ENCODE measurements at places on chromosomes 12 and 14. TPM values are rescaled to one million over a fixed set of nuclear protein-coding genes. Genes with fewer than 3 reads are reported as not detected.
A peak's percentile ranks its signal among the peaks of the same experiment; 100 is the strongest.

Gene CLEC9A
- total RNA-seq, result not detected

Gene TDRD9
- 0.46 TPM for total RNA-seq

DNA sequence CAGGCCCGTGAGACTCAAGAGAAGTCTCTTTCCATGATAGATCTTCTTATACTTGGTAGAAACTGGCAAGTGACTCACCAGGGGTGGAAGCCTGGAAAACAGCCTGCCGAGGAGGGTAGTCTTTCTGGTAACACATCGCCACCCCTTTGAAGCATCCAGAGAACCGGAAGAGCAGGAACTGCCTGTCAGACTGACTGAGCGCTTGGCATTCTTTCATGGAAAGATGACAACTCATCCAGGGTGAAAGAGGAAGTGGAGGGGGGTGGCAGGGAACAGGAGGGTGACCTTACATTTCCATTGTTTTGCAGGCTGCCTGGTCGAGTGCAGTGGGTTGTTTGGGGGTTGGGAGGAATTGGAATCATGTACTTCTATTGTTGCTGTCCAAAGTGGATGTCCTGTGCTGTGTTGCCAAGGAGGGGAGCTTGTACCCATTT is 34.5 kb downstream of the PRKCH start:
- DNase-seq, result no peak

DNA sequence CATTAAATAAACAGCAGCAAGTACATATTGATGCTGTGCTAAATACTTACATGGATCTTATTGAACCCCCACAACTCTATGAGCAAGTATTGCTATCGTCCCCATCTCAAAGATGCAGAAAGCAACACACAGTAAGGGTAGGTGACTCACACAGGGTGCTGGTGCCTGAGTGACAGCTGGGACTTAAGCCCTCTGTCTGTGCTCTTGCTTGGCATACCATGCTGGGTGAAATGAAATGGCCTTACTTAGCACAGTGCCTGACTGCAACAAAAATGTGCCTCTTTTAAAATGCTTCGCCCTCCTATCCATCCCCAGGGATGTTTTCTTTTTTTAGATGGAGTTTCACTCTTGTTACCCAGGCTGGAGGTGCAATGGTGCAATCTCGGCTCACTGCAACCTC is 788 bp downstream of the TEX52 start:
- DNase-seq, result no peak

DNA sequence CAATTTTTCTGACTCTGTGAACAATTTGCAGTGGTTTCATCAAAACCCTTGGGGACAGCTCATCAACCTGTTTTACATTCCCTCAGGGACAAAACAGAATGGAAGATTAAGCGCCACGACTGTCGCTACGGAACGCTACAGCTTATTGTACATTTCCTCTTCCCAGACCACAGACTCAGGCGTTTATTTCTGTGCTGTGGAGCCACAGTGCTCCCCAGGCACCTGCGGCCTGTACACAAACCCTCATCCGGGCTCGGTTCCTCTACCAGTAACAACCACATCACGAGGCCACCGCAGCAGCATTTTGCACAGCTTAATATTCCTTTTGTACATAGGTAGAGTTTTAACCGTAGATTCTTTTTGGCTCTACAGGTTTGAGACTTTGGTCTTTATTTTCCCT is 397.4 kb upstream of the OR4E1 start:
- DNase-seq, result peak; percentile 39

GRCh38 chr12:124517260-124518050 is 50.0 kb downstream of the NCOR2 start:
- no peak for DNase-seq

Measured in naive thymus-derived CD4-positive, alpha-beta T cell (primary cell).